ENCODE measurements at places on chromosomes 2 and 18. TPM values are rescaled to one million over a fixed set of nuclear protein-coding genes. Genes with fewer than 3 reads are reported as not detected.

GRCh38 chr2:149561309-149561926 lies 26.2 kb downstream of the MMADHC start:
- no peak for DNase-seq

CRYBA2 gene
- total RNA-seq: 6.9 TPM

- no peak for DNase-seq
Observed at GRCh38 chr2:64295326-64296139, 151.3 kb upstream of the PELI1 start.

- no peak for DNase-seq
Observed at GRCh38 chr2:84643991-84644390, 127.7 kb downstream of the DNAH6 start.

KCNIP3 gene
- total RNA-seq: 4.7 TPM

DNA sequence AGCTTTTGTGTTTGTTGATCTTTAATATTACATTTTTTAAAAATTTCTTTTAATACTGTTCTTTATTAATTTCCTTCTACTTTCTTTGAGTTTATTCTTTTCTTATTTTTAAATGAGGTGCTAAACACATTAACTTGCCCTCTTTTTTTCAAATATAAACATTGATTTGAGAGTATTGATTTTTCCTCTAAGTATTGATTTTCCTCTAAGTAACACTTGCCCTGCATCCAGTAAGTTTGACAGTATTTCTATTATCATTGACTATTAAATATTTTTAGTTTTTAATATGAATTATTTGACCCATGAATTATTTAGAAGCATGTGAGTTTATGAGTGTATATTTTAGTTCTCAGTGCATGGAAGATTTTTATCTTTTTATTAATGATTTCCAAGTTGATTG lies 337.0 kb upstream of the RAB12 start:
- no peak for DNase-seq

- DNase-seq: no peak
Observed at GRCh38 chr2:43400508-43400907, 174.1 kb upstream of the ZFP36L2 start.

TANC1 gene
- total RNA-seq: 37.4 TPM

DNA sequence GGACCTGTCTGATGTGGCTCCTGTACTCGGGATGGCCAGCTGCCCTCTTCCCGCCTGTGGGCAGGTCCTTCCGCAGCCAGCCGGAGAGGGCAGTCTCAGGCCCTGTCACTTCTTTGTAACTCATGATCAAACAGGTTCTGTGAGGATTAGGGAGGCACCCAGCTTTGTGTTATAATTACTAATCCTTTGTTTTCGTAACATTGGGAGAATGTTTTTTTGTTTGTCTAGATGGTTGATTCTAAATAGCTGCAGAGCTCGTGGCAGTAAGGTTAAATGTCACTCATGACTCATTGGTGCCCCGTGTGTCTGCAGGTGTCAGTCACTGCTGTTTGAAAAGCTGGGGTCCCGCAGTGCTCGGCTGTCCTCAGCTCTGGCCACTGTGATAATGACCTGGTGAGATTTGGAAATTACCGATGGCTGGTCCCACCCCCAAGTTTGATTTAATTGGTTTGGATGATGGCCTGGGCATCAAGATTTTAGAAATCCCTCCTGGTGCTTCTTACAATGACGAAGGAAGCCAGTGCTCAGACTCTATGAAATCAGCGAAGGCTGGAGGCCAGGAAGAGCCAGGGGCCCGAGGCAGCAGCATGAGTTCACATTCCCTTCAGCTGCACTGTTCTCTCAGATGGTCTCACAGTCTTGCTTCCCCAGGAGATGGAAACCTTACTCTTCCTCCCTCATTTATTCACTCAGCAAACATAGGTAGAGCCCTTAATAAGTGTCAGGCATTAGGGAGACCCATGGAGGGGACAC lies 172.8 kb downstream of the VAPA start:
- no peak for DNase-seq

DNA sequence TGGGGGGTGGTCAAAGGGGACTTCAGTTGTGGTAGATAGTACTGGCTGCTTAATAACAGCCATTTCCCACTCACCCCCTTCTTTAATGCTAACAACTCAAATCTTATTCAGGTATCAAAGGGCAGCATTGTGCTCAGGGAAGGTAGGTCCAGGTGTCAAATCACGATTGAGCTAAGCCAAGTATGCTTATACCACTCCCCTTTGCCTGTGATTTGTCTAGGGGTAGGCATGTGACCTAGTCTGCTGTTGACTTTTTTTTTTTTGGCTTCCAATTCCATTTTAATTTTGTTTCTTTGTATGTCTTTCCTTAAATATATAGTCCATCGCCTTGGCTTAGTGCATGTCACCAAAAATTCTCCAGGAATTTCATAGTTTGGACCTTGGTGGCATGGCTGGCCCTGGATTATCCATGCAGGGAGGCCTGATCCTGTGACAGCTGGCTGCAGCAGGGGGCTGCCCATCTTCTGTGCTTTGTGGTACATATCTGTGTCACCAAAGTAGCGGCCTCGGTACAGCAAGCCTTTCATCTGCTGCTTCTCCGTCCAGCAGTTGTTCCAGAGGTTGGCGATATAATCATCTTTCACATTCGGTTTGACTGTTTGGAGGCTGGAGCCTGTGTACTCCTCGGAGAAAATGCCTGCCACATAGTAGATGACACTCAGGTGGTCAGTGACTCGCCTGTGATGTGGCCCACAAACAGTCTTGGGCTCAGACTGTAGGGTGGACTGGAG lies 68.1 kb upstream of the SPRED2 start:
- no peak for DNase-seq

DNA sequence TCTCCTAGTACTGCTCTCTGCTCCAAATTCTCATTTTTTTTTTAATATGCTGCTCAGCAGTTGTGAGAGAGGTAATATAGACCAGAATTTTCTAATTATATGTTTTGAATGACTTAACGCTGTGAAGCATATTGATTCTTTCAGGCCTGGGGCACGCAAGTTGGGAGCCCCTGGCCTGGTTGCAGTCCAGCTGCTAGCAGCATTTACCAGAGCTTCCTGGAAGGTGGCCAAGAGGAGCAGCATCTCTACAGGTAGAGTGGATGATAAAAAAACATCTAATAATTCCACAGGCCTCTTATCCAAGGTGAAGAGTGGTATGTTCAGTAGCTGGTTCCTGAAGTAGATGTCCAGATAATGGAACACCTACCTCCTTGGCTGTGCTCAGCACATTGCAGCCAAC lies 7.3 kb upstream of the UGP2 start:
- no peak for DNase-seq

GRCh38 chr2:106104332-106105062 lies 89.6 kb downstream of the UXS1 start:
- no peak for DNase-seq

DNA sequence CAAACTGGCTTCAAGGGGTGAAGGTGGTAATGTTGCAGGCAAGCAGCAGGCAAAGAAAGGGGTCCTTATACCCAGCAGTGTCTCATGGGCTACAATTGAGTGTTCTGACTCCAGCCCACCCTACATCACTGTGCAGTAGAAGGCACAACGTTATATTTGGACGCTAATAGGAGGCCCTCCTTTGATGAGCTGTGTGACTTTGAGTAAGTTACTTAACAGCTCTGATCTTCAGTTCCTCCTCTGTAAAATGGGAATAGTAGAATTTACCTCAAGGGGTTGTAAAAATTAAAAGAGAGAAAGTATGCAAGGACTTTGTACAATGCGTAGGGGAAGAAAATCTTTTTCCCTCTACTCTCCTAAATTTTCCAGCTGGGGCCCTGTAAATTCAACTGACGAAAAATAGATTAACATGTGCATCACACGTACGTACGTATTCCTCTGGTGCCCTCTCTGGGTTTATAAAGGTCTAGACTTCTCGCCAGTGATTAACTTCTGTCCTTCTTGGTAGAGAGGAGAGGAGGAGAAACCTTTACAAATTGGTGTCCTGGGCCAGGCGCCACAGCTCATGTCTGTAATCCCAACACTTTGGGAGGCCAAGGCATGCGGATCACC lies 57.6 kb upstream of the REL start:
- DNase-seq: no peak

CYTIP gene
- total RNA-seq: 5.1 TPM

- DNase-seq: no peak
Observed at GRCh38 chr2:55862673-55863390, 60.8 kb downstream of the EFEMP1 start.

LRRTM4 gene
- total RNA-seq: not detected

GRCh38 chr2:240895656-240896388 lies at the start of gene MAB21L4:
TSS of gene MAB21L4 (minus strand) at chr2:240896156. CDS start at chr2:240895997, 159 bp downstream.
- no peak for DNase-seq

SFT2D3 gene
- total RNA-seq: 9.0 TPM

SERPINB12 gene
- total RNA-seq: not detected

SUCLG1 gene
- total RNA-seq: 234 TPM

ITPRIPL1 gene
- 0.92 TPM for total RNA-seq

GRCh38 chr2:209619782-209620181 lies 151.8 kb upstream of the UNC80 start:
- no peak for DNase-seq

RNU2-63P gene
- 15.7 TPM for total RNA-seq

COBLL1 gene
- total RNA-seq: 33.3 TPM

DNA sequence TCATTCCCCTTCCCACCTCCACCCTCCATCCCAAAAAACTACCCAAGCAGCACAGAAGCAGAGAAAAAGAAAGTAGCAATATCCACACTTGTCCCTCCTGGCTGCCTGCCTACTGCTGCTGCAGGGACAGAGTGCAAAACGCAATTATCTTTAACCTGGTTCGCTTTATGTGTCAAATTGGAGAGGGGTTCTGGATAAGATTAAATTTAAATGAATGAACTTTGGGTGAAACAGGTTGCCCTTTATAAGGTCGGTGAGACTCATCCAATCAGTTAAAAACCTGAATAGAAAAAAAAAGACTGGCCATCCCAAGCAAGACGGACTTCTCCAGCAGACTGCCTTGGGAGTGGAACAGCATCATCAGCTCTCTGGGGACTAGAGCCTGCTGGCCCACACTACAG lies 62.6 kb downstream of the ANKRD44 start:
- DNase-seq: no peak

GRCh38 chr2:145546091-145546490 lies 1026.2 kb upstream of the ZEB2 start:
- DNase-seq: no peak

ASB18 gene
- not detected for total RNA-seq

- no peak for DNase-seq
Observed at GRCh38 chr2:68464651-68465050, 2.4 kb downstream of the FBXO48 start.

- no peak for DNase-seq
Observed at GRCh38 chr2:30444273-30444672, 2.8 kb upstream of the LCLAT1 start.

DNA sequence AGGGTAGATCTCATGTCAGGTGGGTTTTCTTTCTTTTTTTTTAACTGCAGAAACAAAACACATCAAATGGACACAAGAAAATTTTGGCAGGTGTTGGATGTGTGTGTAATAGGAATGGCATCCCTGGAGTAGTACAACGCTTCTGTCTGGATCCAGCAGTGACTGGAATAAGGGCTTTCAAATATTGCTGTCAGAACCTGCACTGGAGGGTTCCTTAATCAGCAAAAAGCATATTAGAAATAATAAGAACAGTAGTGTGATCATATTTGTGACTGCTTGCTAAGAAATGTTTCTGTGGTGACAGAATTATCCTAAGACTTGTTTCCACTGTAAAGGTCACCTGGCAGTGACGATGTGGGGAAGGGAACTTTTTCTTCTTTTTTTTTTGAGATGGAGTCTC lies 30.8 kb downstream of the CREG2 start:
- DNase-seq: no peak

DNA sequence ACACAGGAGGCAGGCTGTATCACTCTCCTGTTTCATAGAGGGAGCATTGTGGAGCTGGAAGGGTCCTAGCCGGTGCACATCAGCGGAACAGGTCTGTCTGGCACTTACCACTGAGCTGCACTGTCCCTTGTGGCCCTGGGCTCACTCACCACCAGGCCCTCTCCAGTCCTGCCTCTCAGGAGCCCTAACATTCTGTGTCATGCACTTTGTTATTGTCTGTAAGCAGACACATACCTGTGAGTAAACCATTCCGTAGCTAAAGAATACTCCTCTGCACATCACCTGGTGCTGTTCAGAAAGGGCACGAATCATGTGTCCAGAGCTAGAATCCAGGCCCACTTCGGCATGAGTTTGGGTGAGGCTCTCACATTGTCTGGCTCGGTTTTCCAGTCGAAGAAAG lies 93.6 kb downstream of the CRIM1 start:
- no peak for DNase-seq

DNA sequence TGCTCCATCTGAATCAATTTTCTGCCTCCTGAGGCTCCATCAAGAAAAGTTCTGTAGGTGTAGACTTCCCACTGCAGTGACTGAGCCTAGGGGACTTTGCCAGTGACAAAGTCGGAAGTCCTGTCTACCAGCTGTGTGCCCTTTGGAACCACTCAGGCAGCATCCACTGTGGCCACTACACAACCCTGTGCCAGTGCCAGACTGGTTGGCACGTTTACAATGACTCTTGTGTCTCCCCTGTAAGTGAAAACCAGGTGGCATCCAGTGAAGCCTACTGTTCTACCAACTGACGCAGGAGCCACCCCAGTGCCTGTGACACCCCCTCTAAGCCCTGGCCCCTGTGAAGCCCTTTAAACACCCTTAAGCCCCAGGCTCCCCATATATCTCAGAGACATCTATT lies 132.1 kb upstream of the SERPINE2 start:
- DNase-seq: peak; percentile 38

GRCh38 chr2:85728883-85729824 lies 24.6 kb upstream of the ATOH8 start:
- DNase-seq: peak; percentile 73
